Stimulated activated CD8-positive, alpha-beta memory T cell treated with anti-CD3 and anti-CD28 coated beads, Interleukin-15, amount 100 ng/mL, for 24 hours (primary cell): ENCODE measurements at places on chromosomes 12 and 14.

GRCh38 chr12:1212526-1212925, 221.5 kb downstream of the ERC1 start:
- no peak for DNase-seq

GRCh38 chr14:82180139-82180538, 646.5 kb upstream of the SEL1L start:
- no peak for DNase-seq

DNA sequence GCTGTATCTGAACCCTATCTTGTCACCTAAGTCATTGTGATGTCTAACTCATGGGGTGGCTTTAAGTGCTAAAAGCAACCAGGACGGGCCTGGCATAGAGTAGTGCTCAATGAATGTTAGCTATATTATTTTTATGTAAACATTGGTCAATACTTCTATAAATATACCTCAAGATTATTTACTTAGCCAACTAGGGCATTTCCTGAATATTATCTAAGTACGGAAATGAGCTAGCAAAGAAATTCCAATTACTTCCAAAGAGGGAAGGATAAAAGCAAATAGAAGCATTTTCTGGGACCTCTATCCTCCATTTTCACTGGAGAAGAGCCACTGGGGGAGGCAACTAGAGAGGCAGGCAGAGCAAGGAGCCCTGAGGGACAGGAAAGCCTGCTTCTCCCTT, 20.6 kb downstream of the CCDC92 start:
- DNase-seq = no peak

- no peak for DNase-seq
Observed at GRCh38 chr12:52123487-52124186, 44.1 kb downstream of the SMIM41 start.

GRCh38 chr12:3107954-3108353, 30.8 kb downstream of the TSPAN9 start:
- DNase-seq = no peak

GRCh38 chr12:74598819-74599218, 61.2 kb downstream of the ATXN7L3B start:
- DNase-seq = no peak

DNA sequence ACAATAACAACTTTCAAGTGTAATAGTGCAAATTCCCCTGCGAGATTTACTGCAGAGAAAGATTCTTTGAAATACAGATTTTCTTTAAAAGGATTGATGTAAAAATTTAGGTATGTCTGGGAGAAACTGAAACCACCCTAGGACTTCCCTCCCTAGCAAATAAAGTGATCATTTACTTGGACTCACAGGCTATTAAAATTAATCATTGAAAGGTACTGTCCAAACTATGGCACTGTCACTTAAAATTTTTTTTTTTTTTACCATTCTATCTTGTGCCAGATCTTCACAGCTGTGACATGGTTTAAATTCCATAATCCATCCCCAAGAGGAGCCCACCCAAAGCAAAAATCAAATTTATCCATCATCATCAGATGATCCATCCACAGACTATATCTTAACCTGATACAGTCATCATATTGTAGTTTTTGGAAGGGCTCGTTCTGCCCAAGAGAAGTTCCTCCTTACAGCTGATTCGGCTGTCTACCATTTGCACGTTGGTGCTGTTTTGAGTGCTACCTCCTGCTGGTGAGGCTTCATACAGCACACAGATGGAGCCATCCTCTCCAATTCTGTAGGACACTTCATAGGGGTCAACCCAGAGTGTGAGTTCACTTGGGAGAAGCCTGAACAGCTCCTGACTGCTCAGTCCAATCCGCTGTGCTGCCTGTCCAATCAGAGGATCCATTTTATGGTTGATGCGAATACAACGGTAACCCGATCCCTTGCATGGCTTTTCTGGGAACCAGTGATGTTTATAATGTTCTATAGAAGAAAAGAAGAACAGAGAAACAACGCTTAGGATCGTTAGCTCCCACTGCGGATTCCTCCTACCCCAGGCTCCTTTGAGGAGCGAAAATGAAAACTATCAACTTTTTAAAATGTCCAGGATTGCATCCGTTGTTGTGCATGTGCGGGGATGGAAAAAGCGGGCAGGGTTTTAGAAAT, 1.7 kb downstream of the BTG1 start:
- DNase-seq = peak; percentile 13

- no peak for DNase-seq
Observed at GRCh38 chr14:56549721-56550120, 29.9 kb upstream of the TMEM260 start.

DNA sequence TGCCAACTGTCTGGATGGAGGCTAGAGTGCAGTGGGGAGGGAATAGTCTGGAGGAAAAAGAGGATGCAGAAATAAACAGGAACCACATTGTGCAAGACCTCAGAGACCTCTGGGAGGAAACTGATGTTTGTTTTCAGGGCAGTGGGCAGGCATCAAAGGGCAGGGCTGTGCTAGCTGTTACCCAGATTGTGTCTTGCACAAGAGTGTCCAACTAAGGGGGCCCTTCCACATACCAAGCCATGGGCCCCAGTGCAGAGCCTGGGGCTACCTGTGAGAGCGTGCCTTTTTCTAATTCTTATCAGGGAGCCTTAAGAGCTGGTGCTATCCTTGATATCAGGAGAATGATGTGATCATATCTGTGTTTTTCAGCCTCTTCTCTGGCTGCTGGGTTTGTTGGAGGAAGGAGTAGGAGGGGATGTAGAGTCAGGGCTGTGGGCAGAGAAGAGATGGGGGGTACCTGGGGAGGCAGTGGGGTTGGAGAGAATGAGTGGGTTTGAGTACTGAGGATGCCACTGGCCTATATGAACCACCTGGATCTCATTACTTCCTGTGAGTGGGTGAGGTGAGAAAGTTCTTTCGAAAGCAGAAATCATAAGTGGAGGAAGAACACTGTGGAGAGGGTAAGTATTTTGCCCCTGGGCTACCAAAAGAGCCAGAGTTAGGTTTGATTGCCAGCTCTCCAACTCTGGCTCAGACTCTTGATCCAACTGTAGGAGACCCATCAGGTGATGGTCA, 259.2 kb upstream of the CRY1 start:
- DNase-seq = no peak

- no peak for DNase-seq
Observed at GRCh38 chr12:98294051-98294805, 221.2 kb upstream of the TMPO start.

GRCh38 chr14:98006008-98006407, 1208.8 kb downstream of the VRK1 start:
- no peak for DNase-seq

GRCh38 chr14:90580377-90581335, 183.8 kb downstream of the CALM1 start:
- no peak for DNase-seq

DNA sequence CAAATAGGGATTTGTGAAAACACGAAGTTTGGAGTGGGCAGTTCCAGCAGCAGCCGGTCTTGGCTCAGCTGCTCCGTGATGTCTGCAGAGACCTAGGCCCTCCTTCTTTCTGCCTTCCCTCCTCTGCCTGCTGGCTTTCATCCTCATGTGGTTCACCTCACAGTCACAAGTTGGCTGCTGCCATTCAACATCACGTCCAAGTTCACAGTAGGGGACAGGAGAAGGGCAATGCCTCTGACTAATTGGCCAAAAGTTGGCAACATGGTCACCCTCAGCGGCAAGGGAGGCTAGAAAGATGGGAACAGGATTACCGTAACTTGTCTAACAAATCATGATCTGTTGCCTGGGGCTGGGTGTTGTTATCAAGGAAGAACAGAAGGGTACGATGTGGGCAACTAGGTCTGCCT, 7.8 kb upstream of the CACNA2D4 start:
- DNase-seq = no peak

GRCh38 chr12:38744041-38744440, 161.3 kb downstream of the CPNE8 start:
- no peak for DNase-seq

DNA sequence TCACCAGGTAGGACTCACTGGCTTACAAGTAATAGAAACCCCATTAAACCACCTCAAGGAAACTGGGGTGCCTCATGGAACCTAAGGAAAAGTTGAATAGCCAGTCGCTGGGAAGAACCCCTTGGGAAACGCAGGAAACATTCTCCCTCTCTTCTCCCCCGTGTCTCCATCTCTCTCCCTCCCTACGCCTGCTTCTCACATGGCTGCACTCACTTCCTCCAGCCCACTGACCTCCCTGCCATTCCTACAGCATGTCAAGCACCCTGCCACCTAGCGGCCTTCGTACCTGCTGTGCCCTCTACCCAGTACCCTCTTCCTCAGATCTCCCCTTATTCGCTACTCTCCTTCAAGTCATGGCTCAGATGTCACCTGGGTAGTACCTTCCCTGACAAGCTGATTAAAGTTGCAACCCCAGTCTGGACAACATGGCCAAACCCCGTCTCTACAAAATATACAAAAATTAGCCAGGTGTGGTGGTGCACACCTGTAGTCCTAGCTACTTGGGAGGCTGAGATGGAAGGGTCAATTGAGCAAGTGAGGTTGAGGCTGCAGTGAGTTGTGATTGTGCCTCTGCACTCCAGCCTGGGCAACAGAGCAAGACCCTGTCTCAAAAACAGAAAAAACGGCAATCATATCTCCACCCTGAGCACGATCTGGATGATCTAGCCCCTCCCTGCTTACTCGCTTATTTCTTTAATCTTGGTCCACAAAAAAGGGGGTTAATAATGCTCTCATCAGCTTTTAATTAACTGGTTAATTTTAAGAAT, 6.4 kb upstream of the DTX1 start:
- DNase-seq = no peak

DNA sequence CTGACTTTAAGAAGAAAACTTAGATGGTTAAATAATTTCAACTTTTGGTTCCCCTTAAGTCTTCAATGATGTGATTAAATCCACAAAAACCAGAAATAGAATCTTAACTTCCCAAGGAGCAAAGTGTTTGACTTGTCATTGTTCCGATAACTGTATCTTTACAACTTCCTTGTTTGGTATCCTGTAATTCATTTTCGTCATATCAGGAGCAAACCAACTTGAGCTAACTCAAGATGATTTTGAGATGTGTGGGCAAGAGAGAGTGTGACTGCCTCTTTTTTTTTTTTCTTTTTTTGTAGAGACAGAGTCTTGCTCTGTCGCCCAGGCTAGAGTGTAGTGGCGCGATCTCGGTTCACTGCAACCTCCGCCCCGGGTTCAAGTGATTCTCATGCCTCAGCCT, 25.3 kb downstream of the DRAM1 start:
- DNase-seq = no peak

DNA sequence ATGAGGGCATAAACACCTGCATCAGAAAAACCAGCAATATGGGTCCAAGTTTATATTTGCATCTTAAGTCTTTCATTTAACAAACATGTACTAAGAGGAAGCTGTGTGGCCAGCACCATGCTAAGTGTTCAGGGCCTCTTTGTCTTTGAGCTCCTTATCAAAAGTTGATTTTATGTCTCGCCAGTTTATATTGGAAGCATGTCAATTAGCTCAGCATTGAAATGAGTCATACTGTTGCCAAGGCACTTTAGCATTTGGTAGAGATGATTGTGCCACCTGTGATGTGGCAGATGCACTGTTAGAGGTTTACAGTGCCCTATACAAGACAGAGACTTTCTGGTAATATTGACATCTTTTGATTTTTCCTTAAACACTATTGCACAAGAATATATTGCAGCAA, 68.5 kb downstream of the BHLHE41 start:
- no peak for DNase-seq
